Stimulated activated CD8-positive, alpha-beta memory T cell treated with anti-CD3 and anti-CD28 coated beads, Interleukin-15, amount 100 ng/mL, for 48 hours (primary cell): ENCODE measurements at places on chromosomes 7 and 10.

DNA sequence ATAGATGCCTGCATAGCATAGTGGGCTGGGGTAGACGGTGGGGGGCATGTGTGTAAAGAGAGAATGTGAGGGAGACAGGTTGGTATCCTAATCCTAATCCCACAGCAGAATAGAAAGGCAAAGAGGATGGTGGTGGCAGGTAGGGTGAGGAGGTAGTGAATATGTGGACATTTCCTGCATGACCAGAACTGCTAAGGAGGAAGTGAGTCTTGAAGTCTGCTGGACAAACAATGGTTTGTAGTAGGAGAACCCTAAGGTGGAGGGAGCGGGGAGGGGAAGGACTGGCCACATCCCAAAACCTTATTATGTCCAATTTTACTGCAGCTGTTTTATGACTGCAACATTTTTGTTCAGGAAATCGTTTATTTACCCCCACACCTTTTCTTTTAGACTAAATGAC lies 279.7 kb downstream of the AUTS2 start:
- DNase-seq: no peak

GRCh38 chr7:80971225-80971624 lies 52.4 kb upstream of the SEMA3C start:
- no peak for DNase-seq

GRCh38 chr10:11299125-11299524 lies 281.5 kb downstream of the CELF2 start:
- no peak for DNase-seq

DNA sequence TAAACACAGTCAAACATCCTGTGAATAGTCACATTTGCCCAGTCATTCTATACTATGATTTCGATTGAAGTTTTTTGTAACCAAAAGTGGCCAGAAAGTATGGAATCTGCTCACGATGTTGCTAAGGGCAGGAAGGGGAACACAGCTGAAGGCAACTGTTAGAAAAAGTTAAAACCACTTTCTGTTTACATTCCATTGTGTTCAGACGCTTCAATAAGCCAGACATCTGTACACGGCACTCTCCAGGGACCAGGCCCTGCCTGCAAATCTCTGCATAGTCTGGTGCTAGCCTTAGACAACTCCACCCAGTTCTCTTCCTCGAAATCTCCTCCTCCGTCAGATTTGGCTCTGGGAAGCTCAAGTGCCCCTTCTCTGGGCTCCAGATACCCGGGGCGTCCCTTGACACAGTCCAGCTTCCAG lies 17.1 kb upstream of the TMEM120A start:
- DNase-seq: no peak

- no peak for DNase-seq
Measured at GRCh38 chr10:17077890-17078289, 51.7 kb downstream of the CUBN start.

DNA sequence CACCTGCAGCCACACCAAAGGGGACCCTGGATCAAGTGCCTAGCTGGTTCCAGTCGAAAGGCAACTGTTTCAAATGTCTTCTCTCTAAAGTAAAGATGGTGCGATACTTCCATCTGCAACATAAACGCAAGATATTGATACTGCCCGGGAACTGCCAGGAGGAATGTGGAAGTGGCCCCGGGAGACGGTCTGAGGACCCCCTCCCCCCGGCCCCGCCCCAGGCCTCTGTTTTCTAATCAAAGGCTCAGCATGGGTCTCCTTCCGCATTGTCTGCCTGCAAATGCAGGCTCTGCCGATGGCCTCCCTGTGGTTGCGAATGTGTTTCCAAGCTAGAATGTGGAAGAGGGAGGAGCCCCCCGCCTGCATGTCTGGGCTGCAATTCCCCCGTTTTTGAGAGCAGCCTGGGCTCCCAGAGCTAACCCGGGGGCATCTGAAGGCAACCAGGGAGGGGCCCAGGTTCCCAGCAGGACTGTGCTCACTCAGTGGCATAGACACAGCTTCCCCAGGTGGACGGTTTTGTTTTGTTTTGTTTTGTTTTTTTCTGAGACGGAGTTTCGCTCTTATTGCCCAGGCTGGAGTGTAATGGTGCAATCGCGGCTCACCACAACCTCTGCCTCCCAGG lies 223.9 kb upstream of the PPP2R2D start:
- no peak for DNase-seq

DNA sequence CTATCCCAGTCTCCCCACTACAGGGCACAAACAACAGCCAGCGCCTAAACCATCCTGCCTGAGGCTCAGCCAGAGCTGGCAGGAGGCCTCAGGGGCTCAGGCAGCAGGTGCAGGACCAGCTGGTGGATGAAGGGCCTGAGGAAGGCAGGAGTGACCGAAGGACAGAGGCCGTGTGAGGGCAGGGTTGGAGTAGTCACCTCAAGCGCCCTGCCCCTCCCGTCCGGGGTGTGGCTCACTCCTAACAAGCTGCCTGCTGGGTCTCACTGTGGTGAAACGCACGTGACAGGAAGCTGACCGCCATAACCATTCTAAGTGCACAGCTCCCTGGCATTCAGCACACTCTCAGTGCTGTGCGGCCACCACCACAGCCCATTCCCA lies 281.1 kb downstream of the ELFN1 start:
- no peak for DNase-seq

DNA sequence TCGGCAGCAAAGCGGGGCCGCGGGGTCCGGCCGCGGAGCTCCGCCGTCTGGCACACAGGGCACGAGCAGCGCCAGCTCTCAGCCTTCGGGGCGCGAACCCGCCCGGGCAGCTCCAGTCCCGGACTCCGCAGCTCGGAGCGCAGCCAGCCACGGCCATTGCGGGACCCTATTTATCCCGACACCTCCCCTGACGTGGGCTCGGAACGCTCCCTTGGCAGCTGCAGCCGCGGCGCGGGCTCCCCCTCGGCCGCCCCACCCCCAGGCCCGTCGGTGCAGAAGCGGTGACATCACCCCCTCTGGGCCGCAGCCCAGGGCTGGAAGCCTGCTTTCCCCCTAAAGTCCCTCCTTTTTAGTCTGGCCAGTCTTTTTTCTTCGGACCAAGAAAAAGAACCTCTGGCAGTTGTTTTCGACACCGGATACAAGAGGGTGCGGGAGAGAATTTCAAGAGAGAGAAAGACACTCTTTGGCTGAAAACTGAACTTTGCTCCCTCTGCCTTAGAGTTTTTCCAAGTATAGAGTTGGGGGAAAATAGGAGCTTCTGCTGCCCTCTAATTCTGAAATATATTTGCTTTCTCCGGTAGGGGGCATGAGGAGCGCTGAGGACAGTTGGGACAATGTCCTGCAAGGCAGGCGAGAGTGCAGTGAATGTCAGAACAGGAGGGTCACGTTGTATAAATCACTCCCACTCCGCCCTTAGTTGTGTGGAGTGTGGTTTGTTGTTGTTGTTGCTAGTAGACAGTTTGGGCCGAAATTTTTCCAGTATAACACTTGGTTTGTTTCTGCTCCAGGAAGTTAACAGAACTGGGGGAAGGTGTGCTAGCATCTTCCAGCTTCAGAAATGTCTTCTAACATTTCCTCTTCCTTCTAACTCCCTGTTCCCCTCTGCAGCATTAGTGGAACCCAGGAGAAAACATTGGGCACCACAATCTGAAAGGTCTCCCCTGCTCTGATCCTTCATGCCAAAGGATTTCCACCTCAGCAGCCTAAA lies at the start of gene SFRP4:
SFRP4 (minus strand) TSS at position 145 of the 988 bp plus-strand sequence. CDS start 280 bp downstream, outside the sequence.
- DNase-seq: no peak

- DNase-seq: no peak
Measured at GRCh38 chr10:103109821-103110220, 83.3 kb downstream of the NT5C2 start.

- DNase-seq: no peak
Measured at GRCh38 chr7:157905651-157906461, 569.1 kb downstream of the DNAJB6 start.

GRCh38 chr10:12768156-12769100 lies 233.1 kb downstream of the CCDC3 start:
- no peak for DNase-seq
